ENCODE measurements at places on chromosomes 4 and X.

- no peak for DNase-seq
Measured at GRCh38 chr4:156377036-156377710, 423.5 kb upstream of the CTSO start.

- DNase-seq: no peak
Measured at GRCh38 chr4:187019896-187020295, 296.2 kb upstream of the FAT1 start.

GRCh38 chr4:27270435-27270834 lies 409.8 kb downstream of the STIM2 start:
- no peak for DNase-seq

- no peak for DNase-seq
Measured at GRCh38 chrX:9352243-9352642, 112.6 kb upstream of the TBL1X start.

GRCh38 chrX:40748977-40749376 lies 13.6 kb upstream of the MED14 start:
- DNase-seq: no peak

DNA sequence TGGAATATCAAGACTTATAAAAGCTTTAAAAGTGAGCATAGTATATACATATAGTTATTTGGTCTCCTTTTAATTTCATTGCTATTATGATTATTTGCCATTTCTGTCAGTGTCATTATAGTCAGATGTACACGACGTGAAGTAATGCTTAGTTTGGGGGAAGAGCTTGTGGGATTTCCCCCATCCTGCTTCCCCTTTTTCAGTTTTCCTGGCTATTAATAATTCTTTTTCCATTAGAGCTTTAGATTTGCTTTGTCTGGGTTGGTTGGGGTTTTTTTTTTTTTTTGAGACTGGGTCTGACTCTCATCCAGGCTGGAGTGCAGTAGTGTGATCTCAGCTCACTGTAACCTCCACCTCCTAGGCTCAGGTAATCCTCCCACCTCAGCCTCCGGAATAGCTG lies 5.4 kb downstream of the ABCE1 start:
- DNase-seq: no peak

GRCh38 chr4:78379040-78379439 lies 172.5 kb upstream of the ANXA3 start:
- DNase-seq: no peak
